ENCODE measurements at places on chromosomes 1 and 21.

DNA sequence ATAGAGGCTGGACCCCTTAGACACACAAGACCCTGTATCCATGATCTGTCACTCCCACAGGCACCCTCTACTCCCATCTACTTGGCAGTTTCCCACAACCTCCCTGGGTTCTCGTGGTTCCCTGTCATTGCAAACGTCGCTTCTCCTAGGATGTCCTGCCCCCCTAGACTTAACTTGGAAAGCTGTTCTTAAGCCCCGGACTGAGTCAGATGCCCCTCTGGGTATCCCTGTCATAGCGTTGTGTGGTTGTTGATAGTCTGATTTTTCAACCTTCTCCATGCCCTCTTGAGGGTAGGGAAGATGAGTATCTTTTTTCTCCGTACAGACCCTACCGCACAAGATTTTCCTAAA lies 11.8 kb downstream of the RCC1 start:
- no peak for DNase-seq

DNA sequence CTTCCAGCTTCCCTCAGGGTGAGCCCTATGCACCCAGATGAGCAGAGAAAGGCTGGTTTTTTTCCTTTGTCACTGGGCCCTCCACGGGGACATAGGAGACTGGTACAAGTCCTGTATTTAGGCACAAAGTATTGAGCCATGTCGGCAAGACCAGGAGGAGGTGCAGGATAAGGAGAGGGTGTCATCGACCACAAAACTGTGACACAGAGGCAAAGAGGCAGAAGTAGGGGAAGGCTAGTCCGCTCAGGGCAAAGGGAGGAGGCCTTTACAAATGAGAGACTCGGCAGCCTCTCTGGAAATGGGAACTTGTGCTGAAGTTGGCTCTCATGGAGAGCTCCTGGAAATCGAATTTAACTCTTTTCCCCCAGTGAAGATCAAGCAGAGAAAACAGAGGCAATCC lies 70.7 kb upstream of the CAMK1G start:
- no peak for DNase-seq

GRCh38 chr1:101260556-101261350 lies 23.9 kb downstream of the S1PR1 start:
- no peak for DNase-seq

DNA sequence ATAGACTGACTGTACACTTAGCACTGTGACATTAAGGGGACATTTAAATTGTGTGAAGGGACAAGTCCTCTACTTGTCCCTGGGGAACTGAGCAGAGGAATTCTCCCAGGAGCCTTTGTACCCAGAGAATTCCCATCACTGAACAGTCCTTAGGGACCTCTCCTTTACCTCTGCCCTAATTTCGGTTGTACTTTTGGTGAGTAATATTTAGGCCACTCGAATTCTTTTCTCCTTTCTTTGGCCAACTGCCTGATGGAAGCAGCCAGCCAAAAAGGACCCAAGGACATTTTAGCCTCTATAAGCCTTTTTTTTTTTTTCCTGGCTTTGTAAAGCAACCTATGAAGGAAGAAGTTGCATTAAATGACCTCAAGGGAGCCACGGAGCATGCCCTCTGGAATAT lies 71.5 kb downstream of the NR5A2 start:
- DNase-seq = no peak

- no peak for DNase-seq
These were observed 128.3 kb downstream of the NOS1AP start for GRCh38 chr1:162197615-162198421.

DNA sequence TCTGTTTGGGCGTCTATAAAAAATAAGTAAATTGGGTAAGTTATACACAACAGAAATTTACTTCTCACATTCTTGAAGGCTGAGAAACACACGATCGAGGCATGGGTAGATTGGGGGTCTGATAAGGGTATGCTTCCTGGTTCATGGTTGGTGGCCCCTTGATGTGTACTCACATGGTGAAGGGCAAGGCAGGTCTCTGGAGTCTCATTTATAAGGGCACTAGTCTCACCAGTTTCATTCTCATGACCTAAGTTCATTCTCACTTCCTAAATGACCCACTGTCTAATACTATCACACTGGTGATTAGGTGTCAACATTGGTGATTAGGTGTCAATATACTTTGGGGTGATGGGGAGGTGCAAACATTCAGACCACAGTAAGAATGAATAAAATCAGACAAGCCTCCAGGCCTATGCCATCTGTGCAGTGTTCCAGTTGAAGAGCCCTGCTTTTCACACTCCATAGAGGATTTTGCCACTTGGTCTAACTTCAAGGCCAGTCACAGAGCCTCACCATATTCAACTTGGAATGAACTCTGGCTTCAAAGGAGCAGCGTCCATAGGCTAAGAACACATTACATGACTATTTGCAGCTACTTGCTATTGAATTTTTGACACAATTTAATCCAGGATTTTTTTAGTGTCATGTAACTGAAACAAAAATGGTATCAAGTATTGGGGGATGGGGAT lies 2.5 kb upstream of the GBP4 start:
- DNase-seq = no peak

DNA sequence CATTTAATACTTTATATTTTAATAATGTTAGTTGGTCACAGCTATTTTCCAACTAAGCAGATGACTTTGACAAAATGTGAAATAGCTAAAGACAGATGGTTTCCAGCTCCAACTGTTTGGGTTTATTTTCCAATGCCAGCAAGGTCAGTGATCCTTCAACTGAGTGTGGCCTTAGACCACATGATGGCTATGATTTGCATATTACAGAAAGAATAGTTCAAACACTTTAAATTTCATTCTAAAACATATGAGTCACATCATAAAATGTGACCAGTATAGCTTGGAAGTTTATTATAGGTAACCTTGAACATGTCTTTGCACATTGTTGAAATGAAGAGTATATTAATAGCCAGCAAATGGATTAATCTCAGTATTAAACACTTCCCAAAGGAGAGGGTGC lies 454.0 kb upstream of the C1orf87 start:
- DNase-seq = no peak

DNA sequence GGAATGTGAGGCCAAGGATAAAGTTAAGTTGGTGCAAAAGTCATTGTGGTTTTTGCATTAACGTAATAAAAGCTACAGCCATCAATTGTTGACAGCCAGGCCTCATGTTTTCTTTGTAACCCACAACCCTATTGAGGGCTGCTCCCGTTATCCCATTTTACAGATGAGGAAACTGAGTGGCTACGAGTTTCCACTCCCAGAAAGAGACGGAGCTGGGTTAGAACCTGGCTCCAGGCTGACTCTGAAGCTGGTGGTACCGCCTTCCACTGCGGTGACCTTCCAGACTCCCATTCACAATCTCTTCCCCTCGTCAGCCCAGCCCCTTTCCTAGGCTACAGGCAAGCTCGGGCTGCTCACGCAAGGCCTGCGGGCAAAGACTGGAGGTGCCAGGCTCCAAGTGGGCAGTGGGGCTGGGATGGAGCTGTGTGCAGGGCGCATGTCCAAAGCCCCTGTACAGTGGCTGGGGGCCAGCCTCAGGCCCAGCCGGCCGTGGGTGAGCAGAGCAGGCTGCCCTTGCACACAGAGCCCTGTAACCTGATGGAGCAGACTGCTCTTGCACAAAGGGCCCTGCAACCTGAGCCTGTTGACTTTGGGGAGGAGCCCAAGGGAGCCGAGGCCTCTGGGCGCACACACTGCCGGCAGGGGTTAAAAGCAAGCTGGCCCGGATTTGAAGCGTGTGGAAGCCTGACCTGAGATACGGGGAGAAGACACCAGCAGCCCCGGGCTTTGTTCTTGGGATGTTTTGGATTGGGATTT lies 97.4 kb upstream of the TMPRSS2 start:
- no peak for DNase-seq

DNA sequence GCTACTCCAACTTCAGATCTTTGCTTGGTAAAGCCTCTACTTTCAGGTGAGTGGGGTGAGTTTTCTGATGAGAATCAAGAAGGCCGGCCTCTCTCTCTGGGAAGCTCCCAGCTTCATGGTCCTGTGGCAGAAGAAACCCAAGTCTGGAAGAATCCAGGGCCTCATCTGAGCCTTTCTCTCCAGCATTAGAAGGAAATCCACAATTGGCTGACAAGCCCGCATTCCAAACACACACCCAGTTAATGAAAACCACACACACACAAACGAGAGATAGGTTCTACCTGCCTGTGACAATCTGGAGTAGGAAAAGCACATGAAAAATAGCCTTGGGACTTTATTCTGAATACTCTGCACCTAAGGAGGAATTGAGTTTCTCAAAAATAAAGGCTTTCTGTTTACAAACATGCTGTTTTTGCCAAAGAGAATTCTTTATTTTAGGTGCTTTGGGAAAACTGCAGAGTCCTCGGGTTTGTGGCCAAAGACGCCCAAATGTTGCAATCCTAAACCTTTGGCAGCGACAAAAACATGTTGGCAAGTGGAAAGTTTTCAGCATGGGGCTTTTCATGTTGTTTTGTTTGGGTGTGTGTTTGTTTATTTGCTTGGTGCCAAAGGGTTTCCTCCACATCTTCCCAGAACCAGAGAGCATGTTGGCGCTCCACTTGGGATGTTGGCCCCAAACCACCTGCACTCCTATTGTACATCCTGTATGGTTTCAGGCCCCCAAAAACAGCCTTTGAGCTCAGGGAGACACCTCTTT lies 216.2 kb downstream of the SETD4 start:
- DNase-seq = no peak

GRCh38 chr1:36843027-36843426 lies 191.3 kb downstream of the GRIK3 start:
- DNase-seq = no peak

GRCh38 chr21:43308101-43308814 lies 118.7 kb downstream of the SIK1 start:
- no peak for DNase-seq

GRCh38 chr1:226675715-226676357 lies 63.2 kb downstream of the ITPKB start:
- no peak for DNase-seq

- no peak for DNase-seq
These were observed 62.1 kb downstream of the PIK3R3 start for GRCh38 chr1:46070164-46070814.

DNA sequence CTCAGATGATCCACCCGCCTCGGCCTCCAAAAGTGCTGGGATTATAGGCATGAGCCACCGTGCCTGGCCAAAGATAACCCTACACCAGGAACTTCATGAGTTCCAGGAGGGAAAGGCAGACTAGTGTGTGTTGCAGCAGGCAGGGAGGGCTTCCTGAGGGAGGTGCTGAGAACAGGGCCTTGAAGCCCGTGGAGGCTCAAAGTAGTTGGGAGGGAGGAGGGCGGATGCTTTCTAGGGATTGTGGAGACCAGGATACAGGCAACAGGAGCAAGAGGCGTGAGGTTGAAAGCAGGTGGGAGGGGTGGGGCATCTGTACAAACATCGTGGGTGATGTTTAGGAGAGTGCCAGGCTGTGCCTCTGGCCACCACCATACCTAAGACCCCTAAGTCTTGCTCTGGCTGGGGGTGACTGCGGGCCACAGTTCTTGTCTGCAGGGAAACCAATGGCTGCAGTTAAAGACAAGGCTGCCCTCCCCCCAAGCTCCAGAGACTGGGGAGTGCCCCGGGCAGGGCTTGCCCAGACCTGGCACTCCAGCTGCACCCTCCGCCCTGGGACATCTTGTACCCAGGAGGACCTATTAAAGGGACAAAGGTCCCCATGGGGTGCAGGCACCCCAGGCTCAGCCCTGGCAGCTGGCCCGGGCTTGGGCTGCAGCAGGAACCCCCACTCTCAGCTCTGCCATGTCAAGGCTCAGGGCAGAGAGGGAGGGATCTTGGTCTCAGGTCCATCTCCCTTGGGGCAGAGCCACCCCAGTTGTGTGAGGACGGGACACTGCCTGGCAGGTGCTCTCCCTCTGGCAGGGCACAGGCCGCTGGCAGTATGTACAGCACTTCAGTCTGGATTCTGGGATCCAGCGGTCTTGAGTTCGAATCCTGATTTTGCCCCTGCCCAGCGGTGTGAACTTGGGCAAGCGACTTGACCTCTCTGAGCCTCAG lies 22.1 kb upstream of the CASZ1 start:
- DNase-seq = no peak

- no peak for DNase-seq
These were observed 38.4 kb downstream of the NCMAP start for GRCh38 chr1:24594328-24594598.

- DNase-seq = no peak
These were observed 5.5 kb downstream of the THEM5 start for GRCh38 chr1:151847867-151848596.

DNA sequence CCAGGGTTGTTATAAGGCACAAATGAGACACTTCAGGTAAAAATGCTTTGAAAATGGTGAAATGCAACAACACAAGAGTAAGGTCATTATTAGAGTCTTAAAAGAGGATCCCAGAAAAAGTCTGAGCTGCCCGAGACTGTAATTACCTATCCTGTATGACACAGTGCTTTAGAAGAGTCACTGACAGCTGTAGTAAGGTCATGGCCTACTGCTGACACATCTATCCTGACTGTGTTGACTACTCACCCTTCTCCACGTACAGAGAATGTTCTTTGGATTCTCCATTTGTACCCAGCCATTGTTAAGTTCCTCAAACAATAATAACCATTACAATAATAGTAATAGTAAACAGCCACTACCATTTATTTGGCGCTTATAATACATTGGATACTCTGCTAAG lies 104.4 kb downstream of the CACHD1 start:
- DNase-seq = no peak

DNA sequence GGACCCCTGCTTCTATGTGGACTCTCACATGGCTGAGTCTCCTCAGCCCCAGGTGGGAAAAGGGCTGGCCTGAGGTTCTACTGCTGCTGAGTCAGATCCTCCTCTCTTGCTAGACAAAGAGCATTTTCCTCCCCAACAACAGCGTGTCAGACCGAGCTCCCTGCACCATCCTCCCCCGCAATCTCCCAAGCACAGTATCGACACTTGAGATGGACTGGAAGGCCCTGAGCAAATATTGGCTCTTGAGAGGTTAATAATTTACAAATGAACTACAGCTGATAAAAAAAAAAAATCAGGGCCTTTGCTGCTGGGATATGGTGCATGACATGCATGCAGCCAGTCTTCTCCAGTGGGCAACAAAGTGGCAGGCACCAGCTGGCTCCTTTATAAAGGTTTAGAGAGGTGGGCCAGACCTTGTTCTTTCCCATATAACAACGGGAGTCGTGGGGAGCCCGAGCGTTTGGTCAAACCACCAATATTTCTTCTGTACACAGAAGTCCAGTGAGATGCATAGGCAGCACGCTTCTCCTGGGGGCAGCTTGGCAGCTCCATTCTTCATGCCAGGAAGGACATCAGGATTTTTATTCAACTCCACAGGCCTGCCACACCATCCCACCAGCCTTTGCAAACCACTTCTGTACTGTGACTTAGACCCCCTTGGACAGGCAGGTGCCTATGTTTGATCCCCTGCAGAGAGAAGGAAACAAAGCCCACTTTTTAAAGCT lies 55.4 kb upstream of the CAMK1G start:
- no peak for DNase-seq
